ENCODE measurements at places on chromosomes 1 and 21.
A peak's percentile ranks its signal among the peaks of the same experiment; 100 is the strongest.

DNA sequence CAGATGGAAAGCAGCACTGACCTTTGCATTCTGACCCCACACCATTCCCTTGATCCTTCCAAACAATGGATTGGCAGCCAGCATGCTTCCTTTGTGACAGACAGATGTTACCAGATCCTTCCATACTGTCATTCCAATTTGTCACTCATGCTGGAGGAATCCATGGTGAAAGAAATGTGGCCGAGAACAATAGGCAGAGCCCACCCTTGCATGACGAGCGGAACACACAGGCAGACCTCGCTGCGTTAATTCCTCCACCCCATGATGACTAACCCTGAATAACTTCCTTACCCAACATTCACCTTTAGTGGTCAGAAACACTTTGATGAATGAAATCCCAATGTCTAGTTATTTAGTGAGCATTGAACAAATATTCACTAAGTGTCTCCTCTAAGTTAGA is 45.1 kb downstream of the PDPN start:
- DNase-seq = no peak

- peak; percentile 76 for DNase-seq
Observed at GRCh38 chr1:65001231-65001792, 35.0 kb upstream of the JAK1 start.

GRCh38 chr1:67970088-67970487 is 80.3 kb downstream of the DIRAS3 start:
- DNase-seq = no peak

- no peak for DNase-seq
Observed at GRCh38 chr1:17549384-17549783, 9.9 kb downstream of the ARHGEF10L start.

- DNase-seq = no peak
Observed at GRCh38 chr1:12167493-12168429, 970 bp downstream of the TNFRSF1B start.

- DNase-seq = no peak
Observed at GRCh38 chr1:2640626-2641025, 7.8 kb upstream of the MMEL1 start.

- DNase-seq = no peak
Observed at GRCh38 chr1:94827434-94827833, 7.3 kb downstream of the SLC44A3 start.

GRCh38 chr1:100699744-100700143 is 19.8 kb upstream of the VCAM1 start:
- DNase-seq = no peak

DNA sequence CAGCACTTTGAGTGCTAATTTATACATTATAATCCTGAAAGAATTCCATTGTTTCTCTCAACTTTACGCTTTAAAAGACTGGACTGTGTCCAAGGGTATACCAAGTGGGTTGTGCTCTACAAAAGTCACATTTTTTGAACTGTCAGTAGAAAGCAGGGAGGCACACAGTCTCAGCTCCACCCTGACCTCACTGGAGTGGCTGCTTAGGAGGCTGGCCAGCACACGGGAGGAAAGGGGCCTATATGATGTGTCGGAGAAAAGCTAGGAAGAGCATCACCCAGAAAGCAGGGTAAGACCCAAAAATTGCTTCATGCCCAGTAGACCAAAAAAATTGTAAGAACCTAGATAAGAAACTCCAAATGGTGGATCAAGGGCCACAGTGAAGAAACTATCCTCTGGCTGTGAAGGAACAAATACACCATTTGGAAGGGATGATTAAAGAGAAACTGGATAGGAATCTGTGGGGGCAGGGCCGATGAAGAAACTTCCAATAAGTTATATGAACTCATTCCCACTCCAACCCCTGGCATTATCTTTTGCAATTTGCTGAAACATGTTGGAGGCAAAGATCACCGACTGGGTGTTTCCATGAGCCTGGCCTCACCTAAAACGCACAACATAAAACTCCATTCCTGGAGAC is 1.9 kb downstream of the S100A10 start:
- no peak for DNase-seq

DNA sequence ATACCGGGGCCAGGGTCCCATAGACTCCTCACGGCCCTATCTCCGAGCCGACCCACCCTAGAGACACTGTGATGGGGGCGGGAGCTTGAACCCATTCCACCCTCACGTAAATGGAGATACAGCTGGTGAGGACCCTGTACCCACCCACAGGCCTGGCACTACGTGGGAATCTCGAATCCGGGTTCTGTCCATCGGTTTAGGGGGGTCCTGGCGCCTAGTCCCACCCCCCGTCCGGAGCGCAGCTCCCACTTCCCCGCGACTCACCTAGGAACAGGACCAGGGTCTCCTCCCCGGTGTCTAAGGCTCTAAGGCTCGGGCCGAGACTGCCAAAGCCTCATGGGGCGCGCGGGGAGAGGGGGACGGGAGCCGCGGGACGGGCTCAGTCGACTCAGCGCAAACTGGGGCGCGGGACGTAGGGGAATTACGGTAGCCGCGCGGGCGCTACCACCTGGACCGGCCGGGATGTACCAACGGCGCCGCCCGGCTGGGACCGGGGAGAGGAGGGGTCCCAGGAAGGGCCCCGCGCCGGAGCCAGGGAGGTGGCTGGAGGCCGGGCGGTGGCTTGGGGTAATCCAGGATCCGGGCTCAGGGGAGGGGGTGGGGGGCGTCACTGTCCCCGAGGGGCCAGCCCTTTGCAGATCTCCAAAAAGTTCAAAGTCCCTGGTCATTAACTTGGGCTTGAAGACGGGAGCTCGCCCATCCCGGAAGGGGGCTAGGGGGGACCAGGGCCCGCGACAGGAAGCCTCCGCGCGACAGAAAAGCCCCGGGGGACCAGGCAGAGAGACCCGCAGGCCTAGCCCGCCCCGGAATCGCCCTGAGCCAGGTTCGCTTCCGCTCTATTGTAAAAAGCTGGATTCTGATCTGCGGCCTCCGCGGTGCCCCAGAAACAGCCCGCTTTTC is 1.0 kb downstream of the PLEKHG5 start:
- no peak for DNase-seq

DNA sequence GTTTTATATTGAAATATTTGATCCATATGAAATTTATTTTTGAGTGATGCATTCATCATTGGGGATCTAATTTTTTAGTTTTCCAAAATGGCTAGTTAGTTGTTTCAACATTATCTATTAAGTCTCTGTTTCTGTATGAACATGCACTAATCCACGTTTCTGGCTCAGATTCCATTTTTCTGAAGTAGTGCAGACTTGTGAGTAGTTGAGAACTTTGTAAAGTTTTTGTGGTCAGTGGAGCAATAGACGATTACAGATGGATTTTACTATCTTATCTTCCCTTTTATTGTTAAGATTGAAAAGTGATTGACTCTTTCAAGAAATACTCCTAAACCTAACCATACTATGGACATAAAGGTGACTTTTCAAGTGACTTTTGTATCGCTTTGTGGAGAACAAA is 16.7 kb downstream of the SOAT1 start:
- no peak for DNase-seq

DNA sequence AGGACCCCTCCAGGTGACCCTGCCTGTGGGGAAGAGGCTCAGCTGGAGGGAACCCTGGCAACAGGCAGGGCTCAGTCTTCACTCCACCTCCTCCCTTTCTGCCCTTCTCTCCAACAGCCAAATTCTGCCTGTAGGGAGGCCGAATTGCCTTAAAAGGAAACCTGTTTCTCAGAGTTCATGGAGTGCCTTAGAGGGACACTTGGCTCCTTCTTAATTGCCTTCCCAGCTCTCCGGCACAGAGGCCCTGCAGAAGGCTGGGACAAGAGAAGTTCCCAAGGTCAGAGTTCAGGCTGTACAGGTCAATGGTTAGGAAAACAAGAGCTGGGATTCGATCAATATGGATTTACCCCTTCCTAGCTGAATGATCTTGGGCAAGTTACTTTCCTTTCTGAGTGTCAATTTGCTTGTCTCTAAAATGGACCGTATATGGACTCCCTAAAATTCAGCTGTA is 6.2 kb downstream of the CSRP1 start:
- no peak for DNase-seq

- no peak for DNase-seq
Observed at GRCh38 chr1:17979815-17980214, 127.8 kb upstream of the IGSF21 start.

GRCh38 chr21:16323596-16323995 is 593.8 kb downstream of the USP25 start:
- DNase-seq = no peak

GRCh38 chr1:5995871-5996630 is 3.8 kb upstream of the NPHP4 start:
- DNase-seq = no peak

DNA sequence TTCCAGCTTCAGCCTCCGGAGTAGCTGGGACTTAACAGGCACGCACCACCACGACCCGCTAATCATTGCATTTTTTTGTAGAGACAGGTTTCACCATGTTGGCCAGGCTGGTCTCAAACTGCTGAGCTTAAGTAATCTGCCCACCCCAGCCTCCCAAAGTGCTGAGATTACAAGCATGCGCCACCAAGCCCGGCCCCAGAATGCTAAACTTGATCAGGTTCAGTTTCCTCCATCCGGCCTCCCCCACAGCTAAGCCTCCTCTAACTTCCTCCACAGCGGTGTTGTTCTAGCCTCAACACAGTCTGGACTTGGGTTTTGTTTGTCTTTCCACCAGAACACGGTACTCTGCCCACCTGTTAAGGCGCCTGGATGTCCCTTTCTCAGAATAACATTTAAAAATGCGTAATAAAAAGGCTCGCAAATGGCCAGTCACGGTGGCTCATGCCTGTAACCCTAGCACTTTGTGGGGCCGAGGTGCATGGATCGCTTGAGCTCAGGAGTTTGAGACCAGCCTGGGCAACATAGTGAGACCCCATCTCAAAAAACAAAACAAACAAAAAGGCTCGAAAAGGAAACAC is 2.4 kb downstream of the PARP1 start:
- no peak for DNase-seq

- DNase-seq = peak; percentile 96
Observed at GRCh38 chr1:145823565-145824498, at the start of the genes POLR3C and RNF115. POLR3C (plus strand) TSS chr1:145824200; CDS start chr1:145825777, 1,577 bp downstream. RNF115 (minus strand) TSS chr1:145824095; CDS start chr1:145823873, 222 bp downstream.

GRCh38 chr1:114558544-114558943 is 22.9 kb downstream of the BCAS2 start:
- DNase-seq = no peak

DNA sequence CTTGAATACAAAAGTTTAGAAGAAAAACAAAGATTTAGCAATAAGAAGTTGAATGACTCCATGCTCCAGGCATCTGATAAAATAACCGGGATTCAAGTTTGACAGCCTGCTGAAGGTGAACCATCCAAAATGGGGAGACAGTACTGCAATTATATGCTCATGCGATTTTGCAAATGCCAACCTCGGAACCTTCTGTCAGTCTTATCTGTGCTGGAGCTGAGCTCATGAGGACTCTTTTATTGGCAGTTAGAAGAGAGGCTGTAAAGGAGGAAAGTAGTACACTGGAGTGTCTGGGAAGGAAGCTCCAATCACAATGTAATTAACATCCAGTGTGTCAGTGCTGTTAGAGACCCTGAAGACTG is 170.0 kb downstream of the GALNT2 start:
- no peak for DNase-seq

- no peak for DNase-seq
Observed at GRCh38 chr1:228684607-228685006, 50.7 kb upstream of the RHOU start.

- DNase-seq = no peak
Observed at GRCh38 chr1:211589782-211590721, 11.1 kb upstream of the SLC30A1 start.

- peak; percentile 56 for DNase-seq
Observed at GRCh38 chr1:20367116-20367585, 76.5 kb downstream of the VWA5B1 start.

DNA sequence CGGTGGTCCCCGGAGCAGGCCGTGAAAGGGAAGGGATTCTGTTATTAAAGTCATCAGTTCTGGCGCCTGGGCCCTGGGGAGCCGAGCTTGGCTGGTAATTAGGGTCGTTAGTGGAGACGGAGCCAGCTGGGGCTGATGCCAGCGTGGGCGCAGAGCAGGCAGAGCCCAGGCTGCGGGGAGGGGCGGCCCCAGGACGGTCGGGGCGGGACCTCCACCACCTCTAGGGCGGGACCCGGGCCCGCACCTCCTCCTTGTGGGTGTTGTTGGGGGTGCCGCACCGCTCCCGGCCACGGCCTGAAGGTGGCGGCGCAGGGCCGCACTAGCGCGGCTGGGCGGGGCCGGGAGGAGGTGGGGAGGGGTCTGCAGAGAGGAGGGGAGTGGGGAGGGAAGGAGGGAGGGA is 470.6 kb downstream of the PTPRU start:
- peak; percentile 49 for DNase-seq

- DNase-seq = no peak
Observed at GRCh38 chr21:14584357-14585095, 38.4 kb upstream of the SAMSN1 start.
